ENCODE measurements at places on chromosomes 4 and X. TPM values are rescaled to one million over a fixed set of nuclear protein-coding genes. Genes with fewer than 3 reads are reported as not detected.

GRCh38 chr4:147102596-147102995, 156.9 kb upstream of the TTC29 start:
- DNase-seq, result no peak
- H3K4me1 ChIP-seq, result peaks cover 2% of the 10 kb centered on the region
- H3K27me3 ChIP-seq, result no peaks in the 10 kb centered on the region
- no peak overlapping the region for H3K27ac ChIP-seq
- H3K36me3 ChIP-seq, result no peaks in the 10 kb centered on the region
- no peak overlapping the region for H3K4me3 ChIP-seq

- DNase-seq, result no peak
- H3K27ac ChIP-seq, result no peak overlapping the region
- no peaks in the 10 kb centered on the region for H3K27me3 ChIP-seq
- peaks cover 9% of the 10 kb centered on the region for H3K4me1 ChIP-seq
These were observed 41.5 kb upstream of the FHDC1 start for GRCh38 chr4:152894673-152895072.

DNA sequence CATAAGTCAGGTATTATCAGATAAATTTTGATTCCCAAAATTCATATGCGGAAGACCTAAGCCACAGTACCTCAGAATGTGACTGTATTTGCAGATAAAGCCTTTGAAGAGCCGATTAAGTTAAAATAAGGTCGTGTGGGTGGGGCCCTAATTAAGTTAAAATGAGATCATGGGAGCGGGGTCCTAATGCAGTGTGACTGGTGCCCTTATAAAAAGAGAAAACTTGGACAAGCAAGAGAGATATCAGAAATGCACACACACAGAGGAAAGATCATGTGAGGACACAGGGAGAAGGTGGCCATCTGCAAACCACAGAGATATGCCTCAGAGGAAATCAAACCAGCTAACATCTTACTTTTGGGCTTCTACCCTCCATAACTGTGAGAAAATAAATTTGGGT, 236.1 kb downstream of the FBXO8 start:
- H3K27ac ChIP-seq, result no peak overlapping the region
- H3K27me3 ChIP-seq, result no peaks in the 10 kb centered on the region

The ADGRA3 gene
- 127 TPM for total RNA-seq

Data from progenitor cell of endocrine pancreas (in vitro differentiated cells).